Glomerular endothelial cell (primary cell): ENCODE measurements at places on chromosomes 3 and 15. TPM values are rescaled to one million over a fixed set of nuclear protein-coding genes. Genes with fewer than 3 reads are reported as not detected.

- DNase-seq, result no peak
These were observed 122.3 kb upstream of the BHLHE40 start for GRCh38 chr3:4856986-4857385.

- DNase-seq, result no peak
These were observed 210.6 kb upstream of the UBE3A start for GRCh38 chr15:25649390-25649789.

- no peak for DNase-seq
These were observed 1407.1 kb downstream of the SI start for GRCh38 chr3:163671201-163671600.

GRCh38 chr3:50559702-50560101 lies 7.8 kb downstream of the C3orf18 start:
- DNase-seq, result no peak

DNA sequence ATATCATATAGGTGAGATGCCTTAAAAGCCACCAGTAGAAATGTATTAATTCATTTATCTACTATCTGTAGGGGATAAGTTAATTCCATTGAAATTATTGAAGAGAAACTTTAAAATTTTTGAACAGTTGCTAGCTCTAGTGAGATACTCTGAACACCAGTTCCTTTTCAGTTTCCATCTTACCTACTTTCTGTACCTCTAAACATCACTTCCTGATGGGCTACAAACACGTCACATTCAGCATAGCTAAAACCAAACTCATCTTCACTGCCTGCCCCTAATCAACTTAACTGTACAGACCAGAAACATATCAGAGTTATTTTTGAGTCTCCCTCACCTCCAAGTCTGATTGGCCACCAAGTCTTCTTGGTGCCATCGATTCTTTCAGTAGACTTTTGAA lies 88.9 kb downstream of the FEZF2 start:
- DNase-seq, result no peak

- no peak for DNase-seq
These were observed 157.9 kb downstream of the C3orf38 start for GRCh38 chr3:88307666-88308065.

DNA sequence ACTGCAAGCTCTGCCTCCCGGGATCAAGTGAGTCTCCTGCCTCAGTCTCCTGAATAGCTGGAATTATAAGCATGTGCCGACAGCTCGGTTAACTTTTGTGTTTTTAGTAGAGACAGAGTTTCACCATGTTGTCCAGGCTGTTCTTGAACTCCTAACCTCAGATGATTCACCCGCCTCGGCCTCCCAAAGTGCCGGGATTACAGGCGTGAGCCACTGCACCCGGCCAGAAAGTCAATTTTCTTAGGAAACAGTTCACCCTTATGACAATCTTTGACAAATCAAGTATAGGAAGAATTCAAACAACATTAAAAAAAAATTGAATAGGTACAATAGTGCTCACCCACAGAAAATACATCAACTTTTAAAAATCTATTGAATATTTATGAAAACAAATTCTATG lies 23.6 kb upstream of the DUT start:
- DNase-seq, result no peak

DNA sequence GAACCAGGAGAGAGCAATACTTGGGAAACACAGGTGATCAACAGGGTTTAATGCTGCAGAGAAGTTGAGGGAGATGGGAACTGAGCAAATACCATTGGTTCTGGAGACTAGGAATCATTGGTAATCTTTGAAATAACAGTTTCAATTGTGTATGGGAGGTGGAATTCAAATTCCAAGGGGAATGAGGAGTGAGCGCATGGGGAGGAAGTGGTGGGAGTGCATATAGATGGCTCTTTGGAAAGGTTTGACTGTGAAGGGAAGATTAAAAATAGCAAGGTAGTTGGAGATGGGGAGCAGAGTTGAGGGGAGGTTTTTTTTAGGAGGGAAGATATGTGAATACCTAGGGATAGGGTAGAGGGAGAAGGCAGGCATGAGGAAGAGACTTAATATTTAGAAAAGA lies 51.1 kb upstream of the ROPN1 start:
- no peak for DNase-seq

GRCh38 chr15:45802140-45802539 lies 167.3 kb downstream of the SQOR start:
- no peak for DNase-seq

The CHRD gene
- 0.78 and 1.9 TPM in 2 replicates for total RNA-seq

The TUSC7 gene
- not detected in 2 replicates for total RNA-seq

The COL6A6 gene
- not detected in 2 replicates for total RNA-seq

The ANKRD63 gene
- total RNA-seq, result 0.18 TPM in 1 of 2 replicates, not detected in the other

The MOBP gene
- 0.23 TPM in 1 of 2 replicates, not detected in the other for total RNA-seq

The LRRIQ4 gene
- not detected in 2 replicates for total RNA-seq
